ENCODE measurements at places on chromosomes 4 and X.

DNA sequence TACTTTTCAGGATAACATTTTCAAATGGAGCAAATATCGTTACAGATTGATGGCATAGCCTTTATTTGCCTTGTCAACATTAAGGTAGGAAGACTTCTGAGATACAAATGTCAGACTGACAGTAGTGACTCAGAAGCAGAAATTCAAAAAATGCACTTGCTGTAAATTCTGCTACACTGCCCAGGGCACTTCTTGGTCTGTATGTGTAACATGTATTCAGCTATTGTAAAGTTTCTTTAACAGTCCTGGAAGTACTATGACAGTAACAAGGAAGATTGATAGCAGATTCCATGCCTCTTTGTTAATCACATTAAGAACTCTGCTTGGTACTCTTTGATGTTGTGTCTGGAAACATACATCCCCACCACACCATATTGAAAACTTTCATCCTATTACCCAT lies 69.6 kb upstream of the PCDH18 start:
- no peak for DNase-seq

GRCh38 chr4:80125252-80126177 lies 52.5 kb upstream of the ANTXR2 start:
- no peak for DNase-seq

- no peak for DNase-seq
Observed at GRCh38 chrX:72366178-72366577, 60.5 kb upstream of the CITED1 start.

GRCh38 chr4:16790508-16790907 lies 107.9 kb downstream of the LDB2 start:
- no peak for DNase-seq

- no peak for DNase-seq
Observed at GRCh38 chr4:48235050-48235449, 34.6 kb downstream of the TEC start.

- DNase-seq: no peak
Observed at GRCh38 chrX:74370487-74370886, 50.8 kb upstream of the SLC16A2 start.

GRCh38 chr4:176979416-176979815 lies 186.7 kb upstream of the VEGFC start:
- DNase-seq: no peak

DNA sequence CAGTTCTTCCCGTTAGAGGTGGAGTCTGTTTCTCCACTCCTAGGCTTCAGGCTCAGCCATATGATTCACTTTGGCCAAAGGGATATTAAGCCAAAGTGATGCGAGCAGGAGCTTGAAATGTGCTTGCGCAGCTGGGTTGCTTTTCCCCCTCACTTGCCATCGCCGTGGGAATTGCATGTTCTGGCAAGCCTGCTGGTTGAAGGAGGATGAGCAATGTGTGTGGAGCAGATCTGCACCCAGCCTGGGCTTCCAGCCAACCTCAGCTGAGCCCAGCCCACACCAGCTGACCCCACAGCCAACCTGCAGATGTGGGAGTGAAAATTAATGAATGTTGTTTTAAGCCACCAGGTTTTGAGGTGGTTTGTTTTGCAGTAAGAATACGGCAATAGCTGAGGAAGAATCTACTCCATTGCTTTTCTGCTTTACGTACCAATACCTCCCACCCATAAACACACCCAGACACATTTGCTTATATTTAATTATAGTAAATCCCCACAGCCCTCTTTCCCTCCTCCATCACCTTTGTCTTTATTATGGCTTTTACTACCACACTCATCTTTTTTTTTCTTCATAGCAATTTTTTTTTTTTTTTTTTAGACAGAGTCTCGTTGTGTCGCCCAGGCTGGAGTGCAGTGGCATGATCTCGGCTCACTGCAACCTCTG lies 132.8 kb upstream of the FUNDC1 start:
- DNase-seq: peak; percentile 7

DNA sequence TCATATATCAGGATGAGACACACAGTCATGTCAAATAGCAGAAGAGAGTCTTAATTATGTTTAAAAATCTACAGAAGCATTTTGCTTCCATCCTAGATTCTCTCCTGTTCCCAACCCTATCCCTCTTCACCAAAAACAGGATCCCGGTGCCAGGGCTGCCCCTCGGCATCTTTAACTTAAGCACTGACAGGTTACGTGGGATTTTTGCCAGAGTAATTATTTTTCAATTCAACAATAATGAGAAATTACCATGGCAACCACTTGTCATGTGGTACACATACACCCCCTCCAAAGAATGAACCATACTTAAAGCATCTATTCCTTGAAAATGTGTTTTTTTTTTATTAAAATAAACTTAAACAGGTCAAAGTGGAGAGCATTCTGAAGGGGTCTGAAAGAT lies 130.6 kb downstream of the LDB2 start:
- DNase-seq: no peak

DNA sequence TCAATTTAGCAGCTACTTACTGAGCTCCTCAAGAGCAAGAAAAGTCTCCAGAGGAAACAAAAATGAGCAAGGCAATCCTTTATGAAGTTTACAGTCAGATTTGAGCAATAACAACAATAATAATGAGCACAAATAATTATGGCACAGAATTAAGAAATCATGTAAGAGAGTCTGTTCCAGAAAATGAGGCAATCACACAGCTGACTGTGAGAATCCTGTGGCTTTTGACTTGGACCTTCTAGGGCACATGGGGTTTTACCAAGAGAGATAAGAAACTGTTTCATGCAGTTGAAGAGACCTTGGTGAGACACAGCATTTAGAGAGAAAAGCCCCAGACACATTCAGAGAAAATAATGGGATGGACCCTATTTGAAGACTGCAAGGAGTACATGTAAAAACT lies 362.6 kb upstream of the MAGEB2 start:
- DNase-seq: no peak

DNA sequence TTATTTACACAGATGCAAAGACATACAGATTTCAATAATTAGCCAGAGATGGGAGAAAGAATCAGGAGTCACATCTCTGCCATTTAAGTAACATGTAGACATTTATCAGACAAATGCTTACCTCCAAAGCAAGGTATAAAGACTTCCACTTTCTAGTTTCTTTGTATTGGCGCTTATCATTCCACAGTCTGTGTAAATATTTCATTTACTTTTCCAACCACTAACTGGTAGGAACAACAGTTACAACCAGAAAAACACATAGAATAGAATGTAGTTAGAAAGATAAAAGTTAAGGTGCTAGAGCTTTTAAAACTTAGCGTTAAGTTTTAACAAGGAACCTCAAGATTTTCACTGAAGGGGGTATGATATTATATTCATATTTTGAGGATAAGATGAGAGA lies 40.9 kb upstream of the UGT2B4 start:
- no peak for DNase-seq

- no peak for DNase-seq
Observed at GRCh38 chr4:37844204-37844603, 17.7 kb downstream of the PGM2 start.

- no peak for DNase-seq
Observed at GRCh38 chrX:55640854-55641253, 17.7 kb downstream of the FOXR2 start.

DNA sequence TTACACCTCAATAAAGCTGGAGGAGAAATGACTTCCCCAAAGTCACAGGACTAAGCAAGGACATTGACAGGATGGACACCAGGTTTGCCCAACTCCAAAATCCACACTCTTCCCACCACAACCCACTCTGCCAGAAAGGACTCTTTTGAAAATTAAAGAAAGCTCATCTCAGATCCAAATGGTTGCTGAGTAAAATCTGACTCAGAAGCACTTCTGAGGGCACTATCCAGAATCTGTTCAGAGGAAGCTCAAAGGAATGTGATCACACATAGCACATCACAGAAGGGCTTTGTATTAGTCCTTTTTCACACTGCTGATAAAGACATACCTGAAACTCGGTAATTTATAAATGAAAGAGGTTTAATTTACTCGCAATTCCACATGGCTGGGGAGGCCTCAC lies 155.5 kb downstream of the RAB28 start:
- no peak for DNase-seq

- DNase-seq: no peak
Observed at GRCh38 chrX:63434665-63435064, 83.5 kb upstream of the SPIN4 start.
